NCI-H345 (cell line): ENCODE measurements at places on chromosomes 12 and 14.

GRCh38 chr14:44775248-44775647 lies 186.5 kb downstream of the KLHL28 start:
- DNase-seq, result no peak

- no peak for DNase-seq
These were observed 98.1 kb downstream of the NINJ2 start for GRCh38 chr12:565161-565560.

DNA sequence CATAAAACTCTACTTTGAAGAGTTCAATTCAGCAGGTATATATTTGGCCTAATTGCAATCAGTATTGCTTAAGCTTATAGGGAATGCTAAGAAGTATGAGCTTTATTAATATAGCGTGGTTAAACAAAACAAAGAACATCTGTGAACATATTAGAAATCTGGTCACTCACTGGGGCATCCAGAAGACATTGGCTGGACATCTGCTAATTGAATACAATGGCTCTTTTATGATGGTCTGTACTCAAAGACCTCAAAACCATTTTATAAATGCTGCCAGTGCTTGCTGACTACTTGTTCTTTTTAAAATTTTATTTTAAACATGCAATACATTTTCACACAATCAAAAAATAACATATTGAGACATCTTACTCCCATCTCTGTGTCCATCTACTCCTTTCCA lies 173.0 kb downstream of the STXBP6 start:
- DNase-seq, result no peak

DNA sequence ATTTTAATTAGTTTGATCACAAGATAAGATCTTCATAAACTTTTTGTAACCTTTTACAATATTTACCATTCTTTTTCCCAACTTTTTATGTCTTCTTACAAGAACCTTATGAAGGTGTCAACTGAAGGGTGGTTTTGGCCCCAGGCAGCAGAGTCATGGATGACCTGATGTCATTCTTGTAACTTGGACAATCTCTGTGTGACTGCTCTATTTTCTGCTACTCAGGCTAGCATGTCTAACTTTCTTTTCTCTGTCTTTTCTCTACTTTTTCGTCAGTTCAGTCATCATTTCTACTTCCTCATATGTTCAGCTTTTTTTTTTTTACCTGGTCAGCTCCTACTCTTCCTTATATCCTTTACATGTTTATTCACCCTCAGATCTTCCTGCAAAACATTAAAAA lies 150.7 kb upstream of the PTPRQ start:
- no peak for DNase-seq

DNA sequence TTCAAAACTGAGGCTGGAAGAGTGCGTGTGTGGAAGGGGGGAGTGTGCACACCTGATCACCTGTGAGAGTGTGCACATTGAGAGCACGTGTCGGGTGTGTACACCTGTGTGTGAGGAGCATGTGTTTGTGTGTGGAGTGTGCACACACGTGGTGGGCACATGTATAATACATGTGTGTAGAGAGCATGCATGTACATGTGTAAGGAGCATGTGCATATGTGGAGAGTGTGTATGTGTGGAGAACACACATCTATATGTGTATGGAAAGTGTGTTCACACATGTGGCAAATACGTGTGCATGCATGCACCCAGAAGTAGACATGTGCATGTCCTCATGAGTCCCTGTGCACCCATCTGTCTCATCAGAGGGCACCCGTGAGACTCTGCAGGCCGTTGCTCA lies 63.1 kb upstream of the GPR68 start:
- DNase-seq, result no peak
